Fibroblast of the conjunctiva (primary cell): ENCODE measurements at places on chromosomes 2 and 18.

DNA sequence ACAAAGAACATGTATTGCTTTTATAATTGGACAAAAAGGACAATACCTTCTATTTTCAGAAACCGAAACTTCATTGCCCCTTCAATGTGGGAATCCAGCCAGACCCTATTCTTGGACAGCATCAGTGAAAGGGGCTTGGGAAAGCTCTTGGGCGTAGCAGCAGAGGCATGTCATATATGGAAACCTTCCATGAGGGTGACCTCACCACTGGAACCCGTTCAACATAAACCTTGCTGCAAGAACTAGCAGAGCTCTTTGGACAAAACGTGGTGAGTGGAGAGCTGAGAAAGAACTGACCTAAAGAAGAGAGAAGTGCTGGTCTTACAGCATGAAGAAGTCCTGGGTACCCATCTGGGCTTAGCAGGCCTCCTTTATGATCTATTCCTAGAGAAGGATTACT is 22.7 kb upstream of the ACTG2 start:
- peak; percentile 91 for DNase-seq

- DNase-seq = no peak
Measured at GRCh38 chr2:47344890-47345589, 57.9 kb upstream of the MSH2 start.

- no peak for DNase-seq
Measured at GRCh38 chr2:119230219-119231185, 6.9 kb downstream of the STEAP3 start.

- DNase-seq = peak; percentile 26
Measured at GRCh38 chr2:203688798-203689197, 17.6 kb upstream of the CD28 start.

DNA sequence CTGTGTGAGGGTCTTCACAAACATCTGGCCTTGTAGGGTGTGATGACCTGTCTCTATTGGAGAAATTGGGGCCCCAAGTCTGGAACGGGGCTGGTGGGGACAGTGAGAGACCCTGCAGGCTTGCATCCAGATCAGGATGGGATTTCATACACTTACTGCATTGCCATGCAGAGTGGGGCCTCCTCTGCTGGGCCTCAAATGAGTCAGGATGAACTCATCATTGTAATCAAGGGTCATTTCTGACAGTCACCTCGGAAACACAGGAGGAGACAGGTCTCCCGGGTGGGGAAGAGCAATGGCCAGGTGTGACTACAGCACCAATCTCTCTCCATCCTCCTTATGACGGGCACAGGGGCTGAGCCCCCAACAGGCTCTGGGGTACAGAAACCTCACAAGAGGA is 48.1 kb upstream of the GALR1 start:
- no peak for DNase-seq
